ENCODE measurements at places on chromosomes 7 and 10.

- no peak for DNase-seq
These were observed 159.2 kb downstream of the RGS10 start for GRCh38 chr10:119383174-119383856.

DNA sequence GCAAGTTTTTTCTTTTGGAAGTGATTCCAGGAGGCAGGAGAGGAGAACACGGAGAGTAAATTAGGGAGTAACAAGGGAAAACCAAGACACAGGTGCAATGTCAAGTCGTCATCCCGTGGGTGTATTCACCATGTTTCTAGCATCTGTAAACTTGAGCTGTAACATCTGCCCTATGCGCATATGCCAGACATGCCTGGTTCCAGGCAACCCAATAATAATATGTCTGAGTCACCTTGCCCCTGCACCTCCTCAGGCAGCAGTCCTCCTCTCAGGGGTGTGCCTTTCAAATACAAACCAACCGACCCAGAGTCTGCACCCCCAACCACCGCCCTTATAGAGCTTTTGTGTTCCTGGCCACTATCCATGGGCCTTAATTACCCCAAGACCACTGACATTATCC, 107.0 kb upstream of the PDE1C start:
- DNase-seq = no peak

DNA sequence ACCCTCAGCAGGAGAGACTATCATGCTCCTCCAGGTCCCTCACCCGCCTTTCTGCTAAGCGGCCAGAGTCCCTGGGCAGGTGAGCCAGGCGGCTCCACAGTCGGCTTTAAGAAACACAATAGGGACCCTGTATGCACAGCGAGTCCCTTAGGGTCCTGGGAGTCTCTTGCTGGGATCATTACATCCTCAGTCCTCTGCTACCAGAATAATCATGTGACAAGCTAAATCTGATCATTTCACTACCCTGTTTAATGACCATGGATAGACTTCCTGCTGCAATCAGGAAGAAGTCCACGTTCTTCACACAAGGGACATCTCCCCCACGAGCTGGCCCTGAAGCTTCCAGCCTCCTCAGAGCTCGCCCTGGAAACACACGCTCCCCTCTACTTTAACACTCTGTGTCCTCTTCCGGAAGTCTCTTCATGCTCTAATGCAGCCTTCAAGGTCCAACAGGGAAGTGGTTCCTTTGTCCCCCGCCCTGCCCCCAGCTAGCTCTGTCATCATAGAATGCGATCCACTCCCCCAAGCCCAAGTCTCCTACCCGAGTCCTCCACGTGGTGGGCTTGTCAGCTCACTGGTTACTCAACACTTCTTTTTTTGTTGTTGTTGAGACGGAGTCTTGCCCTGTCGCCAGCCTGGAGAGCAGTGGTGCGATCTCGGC, 101.5 kb downstream of the RNF216 start:
- no peak for DNase-seq

DNA sequence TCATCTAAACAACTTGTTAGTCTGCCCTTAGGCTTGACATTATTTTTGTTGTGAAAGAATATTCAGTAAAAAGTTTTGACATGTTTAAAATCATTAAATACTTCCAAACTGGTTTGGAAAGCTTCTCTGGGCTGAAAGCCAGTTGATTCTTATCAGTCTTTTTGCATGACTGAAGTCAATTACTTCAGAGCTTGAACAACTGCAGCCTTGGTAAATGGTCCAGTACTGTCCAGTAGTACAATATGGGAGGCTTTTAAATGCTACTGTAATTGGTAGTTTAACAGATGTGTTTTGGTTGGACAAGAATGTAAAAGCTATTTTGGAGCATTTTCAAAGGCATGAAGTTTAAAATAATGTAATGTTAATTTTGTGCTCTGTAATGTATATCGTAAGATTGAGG, 103.4 kb downstream of the SDK1 start:
- no peak for DNase-seq

GRCh38 chr10:14667280-14667679, 107.4 kb downstream of the FAM107B start:
- no peak for DNase-seq

GRCh38 chr7:94660006-94660405, 4.1 kb upstream of the SGCE start:
- DNase-seq = no peak

DNA sequence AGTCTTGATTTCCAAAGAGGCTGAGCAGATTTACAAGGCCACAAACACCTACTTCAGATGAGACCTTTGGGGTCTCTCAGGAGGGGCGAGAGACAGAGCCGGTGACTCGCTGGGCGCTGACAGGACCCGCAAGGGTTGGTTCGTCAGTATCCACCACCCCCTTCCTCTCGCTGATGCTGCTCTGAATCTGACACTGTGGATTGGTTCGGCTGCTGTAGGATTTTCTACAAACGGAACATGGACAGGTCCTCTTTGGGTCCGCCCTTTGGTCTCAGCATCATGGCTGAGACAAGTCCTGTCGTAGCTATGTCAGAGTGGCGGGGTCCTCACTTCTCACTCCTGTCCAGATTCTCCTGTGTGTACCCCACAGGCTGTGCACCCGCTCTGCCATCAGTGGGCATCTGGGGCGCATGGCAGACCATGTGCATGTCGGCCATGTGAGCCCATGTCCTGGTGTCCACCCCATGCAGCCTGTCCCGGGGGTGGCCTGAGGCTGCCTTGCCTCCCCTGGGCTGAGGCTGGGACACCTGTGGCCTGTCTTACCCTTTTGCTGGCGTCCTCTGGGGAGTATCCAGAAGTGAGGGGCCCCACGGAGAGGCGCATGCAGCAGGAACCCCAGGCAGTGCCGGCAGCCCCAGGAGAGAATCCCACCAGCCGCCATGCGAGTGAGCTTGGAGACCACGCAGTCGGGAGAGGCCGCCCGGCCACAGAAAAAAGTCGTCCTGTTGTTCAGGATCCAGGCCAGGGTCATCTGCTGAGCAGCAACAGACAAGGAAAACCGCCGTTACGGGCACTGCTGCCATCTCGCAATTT, 21.6 kb upstream of the FAM20C start:
- DNase-seq = no peak

DNA sequence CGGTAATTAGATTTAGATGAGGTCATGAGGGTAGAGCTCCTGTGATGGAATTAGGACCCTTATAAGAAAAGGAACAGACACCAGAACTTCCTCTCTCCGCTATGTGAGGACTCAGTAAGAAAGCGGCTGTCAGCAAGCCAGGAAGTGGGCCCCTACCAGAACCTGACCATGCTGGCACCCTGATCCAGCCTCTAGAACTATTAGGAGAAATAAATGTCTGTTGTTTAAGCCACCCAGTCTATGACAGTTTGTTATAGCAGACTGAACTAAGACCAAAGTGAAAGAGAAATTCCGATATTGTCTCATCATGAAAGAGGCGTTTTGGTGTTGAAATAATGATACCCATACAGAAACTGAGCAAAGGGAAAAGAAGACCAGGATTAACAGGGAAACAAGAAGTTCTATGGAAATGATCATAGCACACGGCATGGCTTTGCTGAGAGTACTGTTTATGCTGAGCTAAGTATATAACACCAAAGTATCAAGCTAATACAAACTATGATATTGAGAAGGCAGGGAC, 9.2 kb downstream of the CLEC2L start:
- no peak for DNase-seq

DNA sequence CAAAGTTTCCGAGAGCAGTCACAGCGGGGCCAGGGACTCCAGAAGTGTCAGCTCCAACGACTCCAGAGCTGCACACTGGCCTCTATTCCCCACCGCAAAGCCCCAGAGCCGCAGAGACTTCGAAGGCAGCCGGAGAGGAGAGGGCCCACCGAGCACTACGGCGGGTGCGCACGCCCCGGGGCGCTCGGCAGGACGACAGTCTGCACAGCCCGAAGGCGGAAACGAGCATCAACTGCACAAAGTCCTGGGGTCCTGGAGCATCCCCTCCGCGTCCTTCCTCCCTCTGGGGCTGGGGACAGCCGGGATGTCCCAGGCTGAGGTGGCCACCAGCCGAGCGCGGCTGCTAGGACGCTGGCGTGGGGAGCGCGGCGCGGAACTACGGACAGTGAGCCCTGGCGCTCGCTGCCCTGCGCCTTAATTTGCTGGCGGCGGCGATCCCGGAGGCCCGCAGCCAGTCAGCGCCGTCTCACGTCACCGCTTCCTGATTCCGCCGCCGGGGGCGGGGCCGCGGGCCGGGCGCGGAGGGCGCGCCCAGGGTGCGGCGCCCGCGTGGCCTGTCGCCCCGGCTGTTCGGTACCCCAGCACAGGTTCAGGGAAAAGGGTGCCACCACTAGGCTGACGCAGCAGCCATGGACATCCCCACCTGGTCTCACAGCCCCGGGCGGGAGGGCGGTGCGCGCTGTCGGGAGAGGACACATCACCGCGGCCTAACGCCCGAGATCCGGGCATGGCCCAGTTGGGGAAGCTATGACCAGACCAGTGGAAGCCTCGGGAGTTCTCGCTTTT, at the start of gene TBX20:
TBX20 (minus strand) TSS at position 391 of the 786 bp plus-strand sequence. CDS start 480 bp downstream, outside the sequence.
- DNase-seq = peak; percentile 51

- no peak for DNase-seq
These were observed 162.7 kb downstream of the AKR1D1 start for GRCh38 chr7:138238734-138239659.

DNA sequence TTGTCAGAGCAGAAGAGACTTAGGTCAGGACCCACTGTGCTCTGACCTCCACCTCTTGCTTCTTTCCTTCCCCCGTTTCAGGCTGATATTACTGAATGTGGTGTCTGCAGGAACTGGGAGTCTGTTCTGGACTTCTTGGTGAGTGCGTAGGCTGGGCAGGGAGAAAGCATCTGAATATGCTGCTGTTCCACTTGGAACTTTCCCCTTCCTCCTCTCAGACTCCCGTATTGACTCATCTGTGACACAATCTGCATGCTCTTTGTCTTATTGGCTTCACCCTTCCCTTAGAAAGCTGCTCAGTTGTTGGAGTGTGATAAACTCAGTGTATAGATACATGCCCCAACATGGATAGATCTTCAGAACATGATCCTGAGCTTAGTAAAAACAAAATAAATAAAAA, 137.6 kb upstream of the HABP2 start:
- no peak for DNase-seq

- no peak for DNase-seq
These were observed 299.4 kb downstream of the PTEN start for GRCh38 chr10:88162852-88163251.

GRCh38 chr10:50419091-50419490, 167.8 kb upstream of the ASAH2 start:
- DNase-seq = no peak
